ENCODE measurements at places on chromosomes 4 and X. TPM values are rescaled to one million over a fixed set of nuclear protein-coding genes. Genes with fewer than 3 reads are reported as not detected.

Gene RAP1GDS1
- 22.5 TPM for total RNA-seq

Gene NUP54
- 39.8 TPM for total RNA-seq

Gene SUV39H1
- total RNA-seq, result 23.0 TPM

Gene MMRN1
- not detected for total RNA-seq

Gene MAGEE2
- total RNA-seq, result not detected

Gene EPHA5
- 0.30 TPM for total RNA-seq

Gene SCML2
- total RNA-seq, result 9.8 TPM

Gene IDH3G
- total RNA-seq, result 65.9 TPM

Gene SYNPO2
- total RNA-seq, result 0.56 TPM
